Activated CD4-positive, alpha-beta T cell treated with anti-CD3 and anti-CD28 coated beads, Interleukin-2, amount 50 U/mL, for 48 hours (primary cell): ENCODE measurements at places on chromosomes 6 and 20.

- DNase-seq = no peak
These were observed 6.2 kb downstream of the CEP250 start for GRCh38 chr20:35461620-35462019.

DNA sequence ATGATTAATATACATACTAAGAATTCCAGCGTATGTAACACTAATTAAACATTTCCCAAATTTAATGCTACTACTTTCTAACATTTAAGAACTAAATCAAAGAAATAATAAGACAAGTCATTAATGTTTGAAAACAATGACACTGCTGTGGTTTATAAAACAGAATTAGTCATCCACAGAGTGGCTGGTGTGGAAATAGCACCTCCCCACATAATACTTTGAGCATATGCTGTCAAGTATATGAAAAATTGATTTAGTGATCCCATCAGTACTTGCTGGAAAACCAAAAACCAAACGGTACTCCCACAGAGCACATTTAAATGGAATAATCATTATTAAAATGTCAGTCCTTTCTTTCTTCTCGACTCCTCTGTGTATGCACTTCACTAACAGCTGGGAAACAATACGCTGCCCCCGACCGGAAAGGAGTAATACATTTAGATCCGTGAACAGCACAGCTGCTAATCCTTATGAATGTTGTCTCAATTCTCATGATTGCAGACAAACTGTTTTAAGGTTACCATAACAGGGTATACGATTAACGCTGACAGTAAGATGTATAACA lies 78.4 kb downstream of the PREP start:
- DNase-seq = no peak

- DNase-seq = no peak
These were observed 33.2 kb upstream of the AKAP7 start for GRCh38 chr6:131101911-131102680.

DNA sequence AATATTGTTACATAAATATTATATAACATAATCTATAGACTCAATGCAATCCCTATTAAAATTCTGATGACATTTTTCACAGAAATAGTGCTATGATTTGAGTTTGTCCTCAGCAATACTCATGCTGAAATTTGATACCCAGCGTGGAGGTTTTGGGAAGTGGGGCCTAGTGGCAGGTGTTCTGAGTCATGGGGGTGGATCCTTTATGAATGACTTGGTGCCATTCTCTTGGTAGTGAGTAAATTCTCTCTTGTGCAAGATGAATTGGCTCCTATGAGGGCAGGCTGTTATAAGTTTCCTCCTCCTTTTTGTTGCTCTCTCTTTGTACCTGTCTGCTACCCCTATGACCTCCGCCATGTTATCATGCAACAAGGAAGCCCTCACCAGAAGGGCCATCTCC lies 65.8 kb downstream of the SHPRH start:
- DNase-seq = no peak

DNA sequence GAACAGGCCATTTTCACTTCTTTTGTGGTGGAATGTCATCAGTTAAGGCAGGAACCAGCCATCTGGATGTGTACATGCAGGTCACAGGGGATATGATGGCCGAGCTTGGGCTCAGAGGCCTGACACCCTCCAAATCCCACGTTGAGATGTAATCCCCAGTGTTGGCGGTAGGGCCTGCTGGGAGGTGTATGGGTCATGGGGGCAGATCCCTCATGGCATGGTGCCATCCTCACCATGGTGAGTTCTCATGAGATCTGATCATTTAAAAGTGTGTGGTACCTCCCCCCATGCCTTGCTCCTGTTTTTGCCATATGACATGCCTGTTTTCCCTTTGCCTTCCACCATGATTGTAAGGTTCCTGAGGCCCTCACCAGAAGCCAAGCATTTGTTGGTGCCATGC lies 26.8 kb downstream of the WDR27 start:
- DNase-seq = no peak

DNA sequence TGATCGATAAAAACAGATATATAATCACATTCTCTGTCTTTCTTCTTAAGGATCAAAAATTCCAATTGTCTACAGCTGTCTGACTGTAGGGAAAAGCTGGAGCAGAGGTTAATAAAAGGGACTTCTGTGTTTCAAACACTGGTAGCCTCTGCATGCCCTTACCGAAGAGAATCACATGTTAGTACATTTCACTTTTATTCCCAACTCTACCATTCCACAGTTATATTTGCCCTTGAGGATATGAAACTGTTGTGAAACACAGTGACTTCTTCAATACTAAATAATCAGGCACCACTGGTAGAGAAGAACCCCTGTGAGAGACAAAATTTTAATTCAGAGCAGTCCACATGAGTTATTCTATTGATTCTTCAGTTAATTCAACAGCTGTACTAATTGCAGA lies 1187.3 kb upstream of the CITED2 start:
- DNase-seq = no peak

DNA sequence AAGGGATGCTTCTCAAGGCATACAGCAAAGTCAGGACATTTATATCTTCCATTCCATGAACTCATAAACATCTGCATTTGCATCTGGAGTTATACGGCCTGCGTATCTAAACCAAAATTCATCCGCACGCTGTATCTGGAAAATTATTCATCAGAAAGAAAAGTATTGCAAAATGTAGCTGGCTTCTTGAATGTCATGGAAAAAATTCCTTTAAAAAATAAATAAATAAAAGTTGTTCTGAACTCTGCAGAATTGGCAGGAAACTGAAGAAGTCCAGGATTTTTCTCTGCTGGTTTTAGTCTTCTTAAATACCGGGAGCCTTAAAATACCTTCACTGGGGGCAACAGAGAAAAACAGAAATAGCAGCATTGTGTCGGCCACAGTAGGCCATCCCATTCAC lies 23.7 kb upstream of the FOXF2 start:
- DNase-seq = no peak

- no peak for DNase-seq
These were observed 146.2 kb downstream of the FAM83B start for GRCh38 chr6:54992789-54993188.

GRCh38 chr6:111927321-111927720 lies 54.1 kb upstream of the FYN start:
- no peak for DNase-seq

- DNase-seq = no peak
These were observed 28.1 kb upstream of the EEF1E1 start for GRCh38 chr6:8130399-8130798.

DNA sequence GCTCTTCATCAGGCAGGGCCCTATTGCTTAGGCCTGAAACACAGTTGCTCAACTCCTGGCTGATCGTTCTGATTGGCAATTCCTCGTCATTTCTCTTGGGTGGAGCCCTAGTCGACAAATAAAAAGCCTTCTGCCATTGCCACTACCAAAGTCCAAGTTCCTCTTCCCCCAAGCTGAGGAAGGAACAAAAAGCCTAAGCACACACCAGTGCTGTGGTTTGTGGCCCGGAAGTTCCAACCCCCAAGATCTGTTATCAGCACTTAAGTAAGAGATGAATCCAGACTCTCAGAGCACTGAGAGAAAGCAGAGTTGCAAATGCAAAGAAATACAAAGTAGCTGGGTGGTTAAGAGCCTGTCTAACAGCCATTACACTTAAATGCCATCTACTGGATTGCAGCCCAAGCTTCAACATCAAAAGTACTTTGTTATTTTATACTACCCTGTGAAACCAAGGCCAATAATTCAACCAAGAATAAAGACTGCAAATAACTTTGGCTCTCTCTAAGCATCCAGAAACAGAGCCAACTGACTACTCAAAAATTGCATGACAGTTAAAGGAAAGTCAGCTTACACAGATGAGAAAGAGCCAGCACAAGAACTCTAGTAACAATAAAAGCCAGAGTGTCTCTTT lies 1024.0 kb downstream of the GRIK2 start:
- DNase-seq = no peak

GRCh38 chr6:1379017-1379787 lies 10.2 kb upstream of the FOXF2 start:
- DNase-seq = peak; percentile 40

DNA sequence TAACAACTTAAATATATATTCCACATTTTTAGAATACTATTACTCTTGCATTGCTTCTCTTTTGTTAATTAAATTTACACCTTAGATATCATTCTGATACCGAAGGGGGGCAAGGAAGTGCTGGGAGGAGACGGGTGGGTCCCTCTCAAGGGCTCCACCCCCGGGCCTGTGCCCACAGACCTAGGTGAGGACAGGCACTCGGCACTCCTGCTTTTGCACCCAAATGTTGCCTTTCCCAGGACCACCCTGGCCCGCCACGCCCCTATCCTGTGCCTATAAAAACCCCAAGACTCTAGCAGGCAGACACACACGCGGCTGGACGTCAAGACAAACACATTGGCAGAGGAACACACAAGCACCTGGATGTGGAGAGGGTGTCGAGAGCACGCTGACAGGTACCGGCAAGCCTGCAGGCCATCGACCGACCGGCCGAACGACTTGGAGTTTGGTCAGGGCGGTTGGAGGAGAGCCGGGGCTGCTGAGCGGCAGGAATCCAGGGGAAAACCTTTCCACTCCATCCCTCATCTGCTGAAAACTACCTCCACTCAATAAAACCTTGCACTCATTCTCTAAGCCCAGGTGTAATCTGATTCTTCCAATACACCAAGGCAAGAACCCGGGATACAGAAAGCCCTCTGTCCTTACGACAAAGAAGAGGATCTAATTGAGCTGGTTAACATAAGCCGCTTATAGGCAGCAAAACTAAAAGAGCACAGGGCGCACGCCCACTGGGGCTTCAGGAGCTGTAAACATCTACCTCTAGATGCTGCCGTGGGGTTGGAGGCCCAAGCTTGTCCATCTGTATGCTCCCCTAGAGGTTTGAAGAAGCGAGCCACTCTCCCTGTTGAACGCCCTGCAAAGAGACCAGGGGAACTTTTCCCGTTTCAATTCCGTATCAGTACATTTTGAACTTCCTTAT lies 197.4 kb upstream of the PRSS16 start:
- DNase-seq = no peak

GRCh38 chr6:85706272-85706671 lies 63.6 kb upstream of the SYNCRIP start:
- DNase-seq = no peak

DNA sequence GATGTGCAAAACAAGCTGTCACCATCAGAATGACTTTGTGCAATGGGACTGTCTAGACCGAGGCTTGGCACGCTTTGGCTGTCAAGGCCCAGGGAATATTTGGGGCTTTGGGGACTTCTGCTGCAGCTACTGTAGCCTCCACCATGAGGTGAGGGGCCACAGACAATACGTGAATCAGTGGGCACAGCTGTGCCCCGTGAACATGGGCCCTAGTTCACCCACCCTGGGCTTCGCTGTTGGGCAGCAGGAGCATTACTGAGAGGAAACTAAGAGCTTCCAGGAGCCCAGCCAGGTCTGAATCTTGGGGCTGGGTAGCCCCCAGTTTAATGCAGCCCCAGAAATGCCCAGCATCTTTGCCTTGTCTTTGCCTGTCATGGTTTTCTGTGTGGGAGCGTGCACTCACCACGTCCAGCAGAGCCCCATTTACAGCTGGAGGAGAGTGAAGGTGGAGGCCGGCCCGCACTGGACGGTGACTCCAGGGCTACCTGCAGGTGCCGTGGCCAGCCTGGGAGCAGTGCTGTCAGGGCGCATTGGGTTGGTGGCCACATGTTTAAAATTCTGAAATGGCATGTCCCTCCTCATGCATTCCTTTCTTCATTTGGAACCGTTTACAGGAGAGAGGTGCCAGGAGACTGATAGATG lies 34.7 kb downstream of the DUSP22 start:
- no peak for DNase-seq

- DNase-seq = no peak
These were observed 118.7 kb downstream of the EPHA7 start for GRCh38 chr6:93300661-93301060.

DNA sequence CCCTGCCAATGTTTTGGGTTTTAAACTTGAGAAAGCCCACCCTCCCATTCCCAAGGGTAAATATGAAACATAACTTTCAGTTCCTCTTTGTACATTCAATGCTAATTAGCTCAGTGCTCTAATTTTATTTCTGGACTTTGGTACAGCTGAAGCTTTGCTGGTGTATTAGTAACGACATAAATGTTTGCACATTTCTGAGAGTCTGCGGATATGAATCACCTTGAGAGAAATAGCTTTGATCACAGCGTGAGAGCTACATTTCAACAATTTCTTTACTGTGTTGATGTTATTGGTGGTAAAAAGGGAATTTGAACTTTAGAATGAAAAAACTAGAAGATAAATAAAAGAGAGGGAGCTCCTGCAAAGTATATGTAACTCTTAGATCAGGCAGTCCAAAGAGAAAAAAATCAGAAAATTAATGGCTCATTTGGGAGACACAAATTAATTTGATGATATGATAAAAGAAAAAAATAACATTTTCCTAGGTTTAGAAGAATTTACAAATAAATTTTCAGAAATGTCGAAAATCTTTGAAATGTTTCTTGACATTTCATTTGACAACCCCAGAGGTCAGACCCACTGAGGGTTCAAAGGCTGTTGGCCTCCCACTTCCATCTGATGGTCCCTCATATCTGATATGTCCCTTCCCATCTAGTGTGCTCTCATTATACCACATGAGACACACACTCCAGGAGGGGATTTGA lies 38.5 kb upstream of the CAP2 start:
- DNase-seq = no peak

DNA sequence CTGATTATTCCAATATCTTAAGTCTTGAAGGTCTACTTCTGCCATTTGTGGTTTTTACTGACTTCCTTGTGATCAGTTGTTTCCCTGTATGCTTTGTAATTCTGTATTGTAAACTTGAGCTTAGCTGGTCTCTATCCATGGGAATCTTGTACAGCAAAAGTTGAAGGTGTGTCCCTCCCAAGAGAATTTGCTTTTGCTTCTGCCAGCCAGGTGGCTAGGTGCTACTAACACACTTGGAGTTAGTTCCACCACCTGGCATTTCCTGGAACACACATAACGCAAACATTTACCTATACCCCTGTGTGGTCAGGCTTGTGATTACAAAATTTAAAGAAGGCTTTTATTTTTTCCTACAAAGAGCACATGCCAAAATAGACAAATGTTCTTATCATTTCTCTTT lies 141.2 kb downstream of the GRM4 start:
- no peak for DNase-seq

DNA sequence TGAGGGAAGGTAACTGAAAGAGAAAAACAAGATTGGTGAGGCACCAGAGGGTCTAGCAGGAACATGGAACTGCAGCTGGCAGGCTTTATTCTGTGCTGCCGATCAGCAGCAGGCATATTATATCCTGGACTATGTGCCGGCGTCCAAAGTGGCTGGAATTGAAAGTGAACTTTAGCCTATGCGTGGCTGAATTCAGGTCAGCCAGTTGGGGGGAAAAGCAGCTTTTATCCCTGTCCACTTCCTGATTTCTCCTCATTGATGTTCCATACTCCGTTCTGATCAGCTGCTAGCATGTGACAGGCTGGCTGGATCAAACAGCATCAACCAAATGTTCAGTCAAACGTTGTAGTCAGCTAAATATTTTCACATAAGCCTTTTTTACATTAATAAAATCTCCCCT lies 99.0 kb downstream of the CAP2 start:
- DNase-seq = no peak

DNA sequence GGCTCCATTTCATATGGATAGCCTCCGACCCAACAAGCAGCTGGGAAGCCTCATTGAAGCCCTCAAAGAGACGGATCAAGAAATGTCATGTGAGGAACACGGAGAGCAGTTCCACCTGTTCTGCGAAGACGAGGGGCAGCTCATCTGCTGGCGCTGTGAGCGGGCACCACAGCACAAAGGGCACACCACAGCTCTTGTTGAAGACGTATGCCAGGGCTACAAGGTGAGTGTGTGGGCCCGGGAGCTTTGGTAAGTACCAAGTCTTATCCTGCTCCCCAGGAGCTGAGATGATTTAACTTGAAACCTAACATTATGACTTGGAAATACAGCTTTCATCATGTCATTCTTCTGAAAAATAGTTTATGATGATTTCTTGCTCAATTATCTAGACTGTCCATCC lies 4.1 kb downstream of the TRIM38 start:
- DNase-seq = peak; percentile 32

GRCh38 chr6:12890171-12890790 lies 173.7 kb downstream of the PHACTR1 start:
- DNase-seq = peak; percentile 40
